ENCODE measurements at places on chromosomes 2 and 18.

GRCh38 chr2:62472312-62472711, 33.7 kb downstream of the TMEM17 start:
- no peak for DNase-seq

GRCh38 chr2:236173036-236173728, 5.0 kb upstream of the GBX2 start:
- DNase-seq = no peak

- DNase-seq = no peak
Observed at GRCh38 chr2:66915237-66915636, 480.3 kb downstream of the MEIS1 start.

DNA sequence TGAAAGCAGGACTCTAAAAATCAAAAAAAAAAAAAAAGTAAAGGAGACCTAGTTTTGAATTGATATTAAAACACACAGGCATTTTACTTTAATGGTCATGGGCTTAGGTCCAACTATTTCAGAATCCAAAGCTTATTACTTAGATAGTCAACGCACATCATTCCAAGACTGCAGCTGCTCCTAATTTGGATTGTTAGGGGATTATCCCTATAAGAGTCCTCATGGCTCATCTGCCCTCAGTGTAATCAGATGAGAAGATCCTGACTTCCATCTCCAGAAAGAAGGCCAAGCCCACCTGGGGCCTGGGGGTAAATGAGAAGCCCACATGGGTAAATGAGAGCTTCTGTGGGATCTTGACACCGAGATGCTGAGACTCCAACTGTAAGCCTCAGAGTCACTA, 424.2 kb downstream of the NRXN1 start:
- no peak for DNase-seq

DNA sequence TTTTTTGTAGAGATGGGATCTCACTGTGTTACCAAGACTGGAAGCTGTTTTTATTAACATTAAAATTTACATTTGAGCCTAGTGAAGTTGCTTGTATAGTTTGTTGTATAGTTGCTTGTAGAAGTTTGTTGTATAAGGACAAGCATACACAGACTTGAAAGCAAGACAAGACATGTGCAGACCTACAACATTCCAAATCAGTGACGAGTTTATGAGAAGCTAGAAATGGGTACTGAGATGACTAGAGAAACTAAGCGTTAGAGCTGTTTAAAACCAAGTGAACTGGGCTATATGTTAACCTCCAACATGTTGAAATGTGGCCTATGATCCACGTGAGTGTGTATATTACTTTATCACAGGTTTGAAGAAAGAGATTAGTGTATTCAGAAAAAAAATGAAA, 39.1 kb downstream of the ABCB11 start:
- no peak for DNase-seq

GRCh38 chr18:5986257-5986931, 91.1 kb upstream of the TMEM200C start:
- no peak for DNase-seq

GRCh38 chr2:99404039-99404796, 67.0 kb downstream of the EIF5B start:
- DNase-seq = no peak

GRCh38 chr2:129903586-129904425, 75.7 kb upstream of the RAB6C start:
- peak; percentile 28 for DNase-seq

- DNase-seq = no peak
Observed at GRCh38 chr2:69805887-69806286, 23.6 kb upstream of the GMCL1 start.

DNA sequence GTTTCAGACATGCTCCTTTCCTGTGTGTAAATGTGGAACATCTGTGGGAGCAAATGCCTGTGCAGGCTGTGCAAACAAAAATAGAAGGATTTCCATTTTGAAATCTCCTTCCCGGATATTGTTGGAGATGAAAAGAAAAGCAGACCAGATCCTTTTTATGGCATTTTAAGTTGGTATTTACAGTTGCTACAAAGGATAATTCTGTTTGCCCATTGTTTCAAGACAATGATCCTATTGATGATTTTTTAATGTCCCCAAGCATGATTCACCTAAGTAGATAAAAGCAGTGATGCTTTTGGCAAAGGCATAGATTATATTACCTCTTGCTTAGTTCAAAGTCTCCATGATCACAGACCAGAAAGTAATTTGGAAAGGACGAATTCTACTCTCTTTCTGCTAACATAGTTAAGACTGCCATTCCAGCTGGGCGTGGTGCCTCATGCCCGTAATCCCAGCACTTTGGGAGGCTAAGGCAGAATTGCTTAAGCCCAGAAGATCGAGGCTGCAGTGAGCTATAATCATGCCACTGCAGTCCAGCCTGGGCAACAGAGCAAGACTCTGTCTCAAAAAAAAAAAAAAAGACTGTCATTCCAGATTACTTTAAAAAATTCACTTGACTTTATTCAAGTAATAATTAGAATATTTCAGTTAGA, 209.6 kb upstream of the SLC39A10 start:
- DNase-seq = no peak
